ENCODE measurements at places on chromosomes 3 and 15. TPM values are rescaled to one million over a fixed set of nuclear protein-coding genes. Genes with fewer than 3 reads are reported as not detected.

Gene ZDHHC19
- total RNA-seq: not detected

Gene STRIT1
- not detected for total RNA-seq

Gene ERICH6
- total RNA-seq: not detected

DNA sequence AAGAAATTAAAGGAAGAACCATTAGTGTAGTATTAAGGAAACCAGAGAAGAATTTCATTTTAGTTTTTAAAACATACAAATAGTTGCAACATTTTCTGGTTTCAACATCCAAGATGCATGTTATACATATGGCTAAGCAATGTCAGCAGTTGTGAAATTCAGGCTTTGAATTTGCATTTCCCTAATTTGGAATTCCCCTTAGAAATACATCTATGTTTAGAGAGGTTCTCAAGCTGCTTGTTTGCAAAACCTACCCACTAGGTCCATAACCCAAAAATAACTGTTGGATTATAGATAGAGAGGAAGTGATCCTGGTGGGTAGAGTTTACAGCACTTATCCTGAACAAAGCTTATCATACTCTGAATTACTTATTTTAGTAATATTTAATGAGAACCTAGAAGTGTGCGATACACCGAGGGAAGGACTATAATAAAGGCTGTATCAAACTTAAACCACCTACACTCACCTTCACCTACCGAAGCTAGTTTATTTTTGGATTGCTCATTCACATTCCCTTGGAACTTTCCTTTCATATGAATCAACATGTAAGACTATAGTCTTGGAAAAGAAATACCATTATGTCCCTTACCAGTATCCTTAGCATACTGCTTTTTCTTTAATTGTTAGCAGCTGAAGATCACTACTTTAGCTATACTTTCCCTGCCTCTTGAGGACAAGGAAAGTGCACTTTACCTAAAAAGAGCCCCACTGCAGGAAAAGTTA, 60.6 kb downstream of the CHAC1 start:
- no peak for DNase-seq

DNA sequence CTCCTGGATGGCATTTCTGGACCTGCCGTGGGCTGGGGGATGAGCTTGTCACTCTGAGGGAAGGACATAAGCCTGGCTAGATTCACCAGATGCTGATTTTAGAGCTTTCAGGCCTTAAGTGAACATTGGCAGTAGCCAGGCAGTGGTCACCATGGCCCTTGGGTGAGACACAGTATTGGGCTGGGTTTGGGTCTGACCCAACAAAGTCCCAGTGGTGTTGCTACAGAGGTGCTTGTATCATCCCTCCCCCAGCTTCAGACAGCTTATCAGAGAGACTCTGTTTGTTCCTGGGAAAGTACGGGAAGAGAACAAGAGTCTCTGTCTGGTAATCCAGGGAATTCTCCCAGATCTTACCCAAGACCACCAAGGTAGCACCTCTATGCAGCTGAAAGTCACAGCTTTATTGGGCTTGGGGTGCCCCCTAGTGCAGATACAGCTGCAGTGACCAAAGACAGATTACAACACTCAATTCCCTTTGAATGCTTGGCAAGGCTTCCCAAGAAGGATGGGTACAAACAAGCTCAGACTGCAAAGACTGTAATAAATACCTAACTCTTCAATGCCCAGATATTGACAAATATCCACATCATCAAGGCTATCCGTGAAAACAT, 9.8 kb upstream of the RUVBL1 start:
- no peak for DNase-seq

DNA sequence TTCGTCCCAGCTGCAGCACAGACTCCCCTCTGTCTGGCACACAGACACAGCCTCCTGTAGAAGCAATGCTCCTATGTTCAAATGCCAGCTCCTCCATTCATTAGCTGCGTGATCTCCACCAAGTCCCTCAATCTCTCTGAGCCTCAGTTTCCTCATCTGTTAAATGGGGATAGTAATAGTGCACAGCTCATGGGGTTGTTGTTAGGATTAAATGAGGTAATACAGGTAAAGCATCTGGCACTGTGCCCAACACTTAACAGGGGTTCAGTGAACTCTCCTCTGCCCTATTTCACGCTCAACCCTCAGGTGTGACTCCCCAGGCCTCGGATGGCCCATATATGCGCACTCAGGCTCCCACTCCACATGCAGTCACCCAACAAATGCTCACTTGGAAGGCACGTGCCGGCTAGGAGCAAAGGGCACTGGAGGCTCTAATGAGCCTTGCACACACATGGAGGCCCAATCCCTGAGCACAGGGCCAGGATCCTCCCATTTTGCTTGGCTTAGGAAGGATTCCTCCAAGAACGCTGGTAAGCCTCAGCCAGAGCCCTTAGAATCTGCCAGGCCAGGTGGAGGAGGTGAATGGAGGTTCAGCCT, 176.0 kb upstream of the LINGO1 start:
- no peak for DNase-seq

DNA sequence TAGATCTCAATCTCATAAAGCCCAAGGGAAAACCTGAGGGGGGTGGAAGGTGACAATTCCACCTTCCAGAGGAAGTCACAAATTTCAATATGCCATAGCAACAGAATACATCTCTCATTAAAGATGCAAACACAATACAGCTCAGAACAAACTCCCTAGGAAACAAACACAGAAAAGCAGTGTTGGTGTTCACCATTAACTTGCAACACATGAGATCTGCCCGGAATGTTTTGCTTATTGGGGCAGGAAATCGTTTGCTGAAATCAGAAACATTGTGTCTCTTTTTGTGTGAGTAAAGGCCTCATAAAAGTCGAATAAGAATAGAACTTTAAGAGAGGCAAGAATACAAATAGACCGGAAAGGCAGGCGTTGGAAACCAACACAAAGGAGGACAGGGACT, 5.8 kb upstream of the RYR3 start:
- DNase-seq: no peak

Measured in omental fat pad (tissue), 4 donors.